ENCODE measurements at places on chromosomes 13 and 19.

DNA sequence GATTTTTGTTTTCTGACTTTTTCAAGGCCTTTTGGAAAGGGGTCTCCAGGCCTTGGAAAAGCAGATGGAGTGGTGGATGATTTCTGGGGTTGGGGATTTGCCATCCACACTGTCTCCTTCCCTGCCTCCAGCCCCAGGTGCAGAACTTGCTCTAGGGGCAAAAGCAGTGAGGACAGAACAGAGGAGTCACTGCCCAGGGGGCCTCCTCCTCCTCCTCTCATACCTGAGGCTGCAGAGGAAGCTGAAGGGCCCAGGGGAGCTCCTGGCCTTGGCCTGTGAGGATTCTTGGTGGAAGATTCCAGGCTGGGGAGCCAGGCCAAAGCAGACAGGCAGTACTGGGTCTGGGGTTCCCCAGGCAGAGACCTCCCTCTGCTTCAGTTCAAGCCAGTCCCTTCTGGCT is 52.3 kb upstream of the URI1 start:
- DNase-seq = no peak

DNA sequence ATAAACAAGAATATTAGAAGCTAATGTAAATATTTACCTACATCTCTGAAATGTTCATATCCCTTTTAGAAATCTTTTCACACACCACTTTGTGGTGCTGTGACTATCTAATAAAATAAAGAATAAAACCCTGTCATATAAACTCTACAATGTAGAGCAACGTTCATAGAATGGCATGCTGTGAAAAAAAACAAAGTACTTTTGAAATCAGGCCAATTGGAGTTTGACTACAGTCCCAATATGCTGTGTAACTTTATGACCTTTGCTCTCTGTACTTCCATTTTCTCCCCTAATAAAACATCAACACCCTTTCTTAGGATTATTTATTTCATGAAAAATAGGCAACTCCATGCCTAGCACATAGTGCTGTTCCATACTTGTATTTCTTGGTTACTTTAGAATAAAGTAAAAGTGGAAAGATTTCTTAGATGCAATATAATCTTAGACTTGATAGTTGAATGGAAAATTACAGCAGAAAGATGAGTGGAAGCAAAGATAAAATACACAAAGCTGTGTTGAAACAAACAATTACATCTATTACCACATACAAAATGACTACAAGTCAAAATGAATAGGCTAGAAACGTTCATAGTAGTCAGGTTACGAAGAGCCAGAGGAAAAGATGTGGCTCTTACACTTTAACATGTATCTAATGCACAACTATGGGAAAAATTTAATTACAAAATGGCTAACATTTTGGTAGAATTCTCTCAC is 613.2 kb upstream of the SLITRK5 start:
- no peak for DNase-seq

- DNase-seq = no peak
Observed at GRCh38 chr13:97021241-97021640, 27.0 kb upstream of the OXGR1 start.

GRCh38 chr19:13913352-13913751 is 7.4 kb downstream of the CC2D1A start:
- no peak for DNase-seq

DNA sequence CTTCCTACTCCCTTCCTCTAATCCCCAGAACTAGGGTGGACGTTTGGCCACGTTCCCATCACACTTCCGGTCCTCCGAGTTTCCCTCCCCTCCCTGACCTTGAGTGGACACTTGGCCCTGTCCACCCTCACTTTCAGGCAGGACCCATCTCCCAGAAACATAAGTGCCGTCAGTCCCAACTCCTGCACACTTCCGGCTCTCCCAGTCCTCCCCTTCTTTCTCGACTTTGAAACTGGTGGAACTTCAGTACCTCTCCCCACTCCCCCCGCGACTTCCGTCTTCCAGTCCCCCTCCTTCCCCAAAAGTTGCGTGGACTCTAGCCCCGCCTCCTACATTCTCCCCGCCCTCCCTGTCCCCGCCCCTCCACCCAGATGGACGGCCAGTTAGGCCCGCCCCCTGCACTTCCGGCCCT is 278 bp upstream of the ZNF274 start:
- DNase-seq = no peak

DNA sequence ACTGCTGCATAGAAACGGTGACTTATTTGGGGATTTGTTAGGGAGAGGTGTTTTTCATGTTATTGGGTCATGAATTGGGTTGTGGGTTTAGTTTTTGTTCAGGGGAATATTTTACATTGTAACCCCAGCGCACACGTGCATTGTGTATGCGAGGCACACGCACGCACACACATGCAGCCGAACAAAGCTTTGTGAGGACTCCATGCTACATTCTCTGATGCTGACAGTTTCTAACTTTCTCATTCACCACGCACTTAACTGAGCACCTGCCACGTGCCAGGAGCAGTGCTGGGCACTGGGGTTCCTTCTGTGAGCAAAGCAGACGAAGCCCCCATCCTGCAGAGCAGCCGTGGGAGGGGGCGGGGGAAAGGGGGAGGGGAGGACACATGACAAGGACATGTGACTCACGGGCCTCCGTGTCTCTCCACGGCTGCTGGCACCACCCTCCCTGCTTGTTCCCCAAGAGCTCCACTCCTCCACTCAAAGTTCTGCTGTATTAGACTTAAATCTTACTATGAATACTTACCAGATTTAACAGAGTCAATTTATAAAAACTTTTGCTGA is 55.6 kb downstream of the SLC7A9 start:
- DNase-seq = no peak

DNA sequence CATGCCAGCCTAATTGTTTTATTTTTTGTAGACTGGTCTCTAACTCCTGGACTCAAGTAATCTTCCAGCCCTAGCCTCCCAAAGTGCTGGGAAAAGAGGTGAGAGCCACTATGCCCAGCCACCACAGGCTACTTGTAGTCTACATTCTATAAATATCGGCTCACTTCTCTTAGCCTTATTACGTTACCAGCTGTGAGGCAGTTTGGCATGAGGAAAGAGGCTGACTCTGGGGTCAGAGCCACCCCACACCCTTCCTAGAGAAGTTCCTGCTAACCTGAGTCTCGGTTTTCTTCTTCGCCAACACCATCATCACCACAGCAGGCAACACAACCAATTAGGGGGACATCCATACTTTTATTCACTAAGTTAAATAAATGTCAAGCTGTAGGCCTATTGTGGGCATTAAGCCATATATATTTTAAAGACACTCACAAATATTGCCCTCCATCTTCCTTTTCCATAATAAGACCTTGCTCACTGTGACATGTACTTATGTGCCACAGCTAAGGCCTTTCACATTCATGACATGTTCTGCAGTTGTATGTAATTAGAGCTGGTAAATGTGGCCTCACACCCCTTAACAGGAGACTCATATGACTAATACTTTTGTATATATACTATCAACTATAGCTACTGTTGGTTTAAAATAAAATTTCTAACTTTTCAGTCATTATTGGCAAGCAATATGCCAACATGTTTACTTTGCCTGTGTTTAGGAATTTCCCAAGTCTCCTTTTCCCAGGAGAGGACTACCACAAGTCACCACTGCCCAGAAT is 5.7 kb downstream of the SLC25A30 start:
- DNase-seq = no peak

- no peak for DNase-seq
Observed at GRCh38 chr19:48170817-48171347, 402 bp downstream of the ZSWIM9 start.

DNA sequence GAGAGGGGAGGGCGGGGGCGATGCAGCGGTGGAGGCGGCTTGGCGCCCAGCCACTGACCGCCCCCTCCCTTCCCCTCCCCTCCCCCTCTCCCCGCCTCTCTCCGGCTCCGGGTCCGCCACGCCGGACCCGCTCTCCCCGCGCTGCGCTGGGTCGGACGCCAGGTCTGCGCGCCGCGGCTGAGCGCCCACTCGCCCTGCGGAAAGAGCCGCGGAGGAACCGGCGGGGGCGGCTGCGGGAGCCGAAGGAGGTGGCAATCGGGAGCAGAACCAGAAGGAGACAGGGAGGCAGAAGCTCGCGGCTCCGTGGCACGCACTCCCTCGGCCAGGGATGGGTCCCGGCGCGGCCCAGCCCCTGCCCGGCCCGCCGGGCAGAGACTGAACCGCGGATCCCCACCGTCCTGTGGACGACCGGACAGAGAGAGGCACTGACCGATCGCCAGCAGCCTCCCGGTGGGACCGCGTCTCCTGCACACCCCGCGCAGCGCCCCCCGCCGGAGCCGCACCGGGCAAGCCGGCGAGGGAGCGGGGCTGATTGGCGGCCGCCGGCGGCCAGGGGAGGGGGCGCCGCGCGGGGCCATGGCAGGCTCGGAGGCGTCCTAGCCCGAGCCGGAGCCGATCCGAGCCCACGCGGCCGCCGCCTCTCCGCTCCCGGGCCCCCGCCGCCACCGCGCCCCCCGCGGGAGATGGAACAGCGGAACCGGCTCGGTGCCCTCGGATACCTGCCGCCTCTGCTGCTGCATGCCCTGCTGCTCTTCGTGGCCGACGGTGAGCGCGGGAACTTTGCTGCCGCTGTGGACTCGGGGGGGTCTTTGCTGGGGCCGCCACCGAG is at the start of gene VSTM2B:
Gene VSTM2B (plus strand): TSS at position 94 of the 829 bp plus-strand sequence. CDS start 590 bp downstream, at position 684.
- DNase-seq = no peak

DNA sequence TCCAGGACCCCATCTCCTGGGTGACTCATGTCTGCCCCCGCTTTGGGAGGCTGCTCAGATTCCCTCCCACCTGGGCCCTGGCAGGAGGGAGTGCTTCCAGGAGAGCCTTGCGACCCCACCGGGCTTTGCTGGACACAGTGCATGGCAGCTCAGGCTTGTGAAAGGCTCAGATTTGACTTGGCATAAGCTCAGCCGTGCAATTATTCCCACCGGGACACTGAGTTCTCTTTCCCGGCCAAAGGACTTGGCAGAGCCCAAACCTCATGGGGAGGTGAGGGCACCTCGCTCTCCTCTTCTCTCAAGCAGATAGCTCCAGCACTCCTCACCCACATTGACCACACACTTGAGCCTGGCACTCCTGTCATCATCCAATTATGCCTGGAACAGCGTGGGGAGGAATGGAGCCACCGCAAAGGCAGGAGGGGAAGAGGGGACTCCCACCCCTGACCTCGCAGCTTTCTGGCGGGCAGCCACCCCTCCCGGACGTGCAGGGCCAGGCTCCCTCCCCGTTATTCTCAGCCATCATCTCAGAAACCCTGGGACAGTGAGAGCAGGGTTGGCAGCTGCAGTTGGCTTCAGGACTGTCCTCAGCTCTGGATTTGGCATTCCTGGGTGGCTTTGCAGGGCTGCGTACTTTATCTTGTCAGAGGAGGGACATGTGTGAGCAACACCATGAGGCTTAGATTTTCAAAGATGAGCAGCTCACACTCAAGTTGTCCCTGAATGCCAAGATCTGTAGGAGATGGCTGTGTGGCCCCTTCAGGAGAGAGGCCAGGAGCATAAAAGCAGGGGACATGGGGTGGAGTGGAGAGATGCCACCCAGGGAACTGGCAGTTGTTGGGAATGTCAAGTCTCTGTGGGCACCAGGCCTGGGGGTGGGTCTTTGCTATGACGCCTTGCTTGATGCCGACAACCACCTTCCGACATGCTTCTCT is 306.2 kb downstream of the TEX29 start:
- DNase-seq = no peak

DNA sequence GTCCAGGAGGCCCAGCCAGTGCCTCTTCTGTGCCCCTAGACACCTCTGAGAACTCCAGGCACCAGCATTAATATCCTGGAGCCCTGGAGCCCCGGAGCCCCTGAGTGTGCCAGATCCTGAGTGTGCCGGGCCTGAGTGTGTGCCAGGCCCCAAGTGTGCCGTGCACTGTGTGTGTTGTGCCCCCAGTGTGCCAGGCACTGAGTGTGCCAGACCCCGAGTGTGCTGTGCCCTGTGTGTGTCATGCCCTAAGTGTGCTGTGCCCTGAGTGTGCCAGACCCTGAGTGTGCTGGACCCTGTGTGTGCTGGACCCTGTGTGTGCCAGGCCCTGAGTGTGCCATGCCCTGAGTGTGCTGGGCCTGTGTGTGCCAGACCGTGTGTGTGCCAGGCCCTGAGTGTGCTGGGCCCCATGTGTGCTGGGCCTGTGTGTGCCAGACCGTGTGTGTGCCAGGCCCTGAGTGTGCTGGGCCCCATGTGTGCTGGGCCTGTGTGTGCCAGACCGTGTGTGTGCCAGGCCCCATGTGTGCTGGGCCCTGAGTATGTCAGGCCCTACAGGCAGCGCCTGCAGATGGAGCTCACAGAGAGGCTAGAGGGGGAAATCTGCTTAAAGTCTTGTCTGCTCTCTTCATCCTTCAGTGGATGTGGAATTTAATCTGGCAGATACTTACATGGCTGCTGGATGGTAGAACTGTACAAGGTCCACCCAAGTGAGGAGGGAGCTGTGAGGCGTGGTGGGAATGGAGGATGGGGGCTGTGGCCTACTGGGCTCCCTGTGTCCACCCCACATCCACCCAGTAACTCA is 53.9 kb downstream of the C13orf46 start:
- DNase-seq = no peak

GRCh38 chr19:48859711-48860572 is 8.5 kb downstream of the PLEKHA4 start:
- no peak for DNase-seq

- no peak for DNase-seq
Observed at GRCh38 chr13:75366380-75367280, 115.3 kb downstream of the TBC1D4 start.

DNA sequence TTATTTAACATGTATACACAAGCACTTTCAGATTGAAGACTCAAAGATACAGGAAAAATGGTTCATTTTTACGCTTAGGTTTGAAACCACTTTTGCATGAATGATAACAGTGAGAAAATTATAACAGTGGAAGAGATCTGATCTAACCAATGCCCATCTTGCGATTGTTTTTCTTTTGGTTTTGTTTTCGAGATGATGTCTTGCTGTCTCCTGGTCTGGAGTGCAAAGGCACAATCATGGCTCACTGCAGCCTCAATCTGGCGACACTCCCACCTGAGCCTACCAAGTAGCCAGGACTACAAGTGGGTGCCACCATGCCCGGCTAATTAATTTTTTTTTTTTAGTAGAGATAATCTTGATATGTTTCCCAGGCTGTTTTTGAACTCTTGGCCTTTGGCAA is 10.2 kb upstream of the EID2 start:
- no peak for DNase-seq

GRCh38 chr13:89755729-89756492 is 1591.6 kb upstream of the MIR17HG start:
- DNase-seq = no peak

- DNase-seq = no peak
Observed at GRCh38 chr13:96431044-96431581, 341.2 kb downstream of the HS6ST3 start.

DNA sequence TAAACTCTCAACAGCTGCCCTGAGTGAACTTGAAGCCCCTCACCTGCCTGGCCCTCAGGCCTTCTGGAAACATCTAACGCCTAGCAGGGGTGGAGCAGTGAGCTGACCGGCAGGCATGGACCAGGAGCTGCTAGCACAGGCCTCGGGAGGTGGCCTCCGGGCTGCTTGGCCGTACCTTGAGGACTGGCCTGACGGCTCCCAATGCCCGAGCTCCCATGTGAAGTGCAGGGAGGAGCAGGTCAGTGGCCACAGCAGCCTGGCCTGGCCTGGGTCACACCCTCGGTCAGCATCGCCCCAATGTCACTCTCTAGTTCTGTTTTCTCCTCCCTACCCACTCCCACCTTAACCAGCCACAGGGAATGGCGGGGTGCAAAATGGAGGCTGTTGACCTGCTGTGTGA is 19.0 kb downstream of the TSHZ3 start:
- DNase-seq = no peak
